ENCODE measurements at places on chromosomes 6 and 20.

GRCh38 chr20:59829054-59829785 is 104.2 kb downstream of the SYCP2 start:
- no peak for DNase-seq

GRCh38 chr20:38291966-38292365 is 12.0 kb upstream of the BPI start:
- no peak for DNase-seq

GRCh38 chr6:5199702-5200101 is 61.0 kb downstream of the LYRM4 start:
- no peak for DNase-seq

DNA sequence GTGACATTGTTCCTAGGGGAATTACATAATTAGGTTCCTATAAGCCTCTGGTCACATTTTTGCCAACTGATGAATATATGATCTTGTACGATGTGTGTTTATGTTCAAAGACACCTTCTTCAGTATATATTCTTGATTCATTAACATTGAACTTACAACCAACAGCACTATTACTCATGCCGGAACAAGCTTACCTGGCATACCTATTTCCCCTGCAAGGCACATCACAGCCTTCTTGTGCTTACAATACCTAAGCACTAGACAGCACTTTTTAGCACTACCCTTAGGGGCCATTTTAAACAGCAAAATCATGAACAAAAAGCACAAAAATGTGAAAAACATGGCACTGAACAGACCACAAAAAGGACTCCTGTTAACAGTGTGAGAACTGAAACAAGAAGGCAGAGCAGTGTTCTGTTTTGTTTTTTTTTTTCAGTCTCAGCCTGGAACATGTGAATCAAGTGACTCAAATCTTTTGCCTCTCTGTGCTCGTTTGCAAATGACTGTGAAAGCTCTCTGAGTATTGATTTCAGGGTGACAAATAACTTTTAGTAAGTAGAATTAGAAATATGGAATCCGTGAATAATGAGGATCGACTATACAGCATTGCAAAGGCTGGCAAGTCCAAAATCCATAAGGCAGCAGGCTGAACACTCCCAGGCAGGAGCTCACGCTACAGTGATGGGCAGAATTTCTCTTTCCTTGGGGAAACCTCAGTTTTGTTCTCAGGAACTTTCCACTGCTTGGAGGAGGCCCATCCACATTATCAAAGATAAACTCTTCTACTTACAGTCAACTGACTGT is 102.3 kb upstream of the TSHZ2 start:
- no peak for DNase-seq

GRCh38 chr6:74942130-74942529 is 263.7 kb downstream of the COL12A1 start:
- peak; percentile 50 for DNase-seq

DNA sequence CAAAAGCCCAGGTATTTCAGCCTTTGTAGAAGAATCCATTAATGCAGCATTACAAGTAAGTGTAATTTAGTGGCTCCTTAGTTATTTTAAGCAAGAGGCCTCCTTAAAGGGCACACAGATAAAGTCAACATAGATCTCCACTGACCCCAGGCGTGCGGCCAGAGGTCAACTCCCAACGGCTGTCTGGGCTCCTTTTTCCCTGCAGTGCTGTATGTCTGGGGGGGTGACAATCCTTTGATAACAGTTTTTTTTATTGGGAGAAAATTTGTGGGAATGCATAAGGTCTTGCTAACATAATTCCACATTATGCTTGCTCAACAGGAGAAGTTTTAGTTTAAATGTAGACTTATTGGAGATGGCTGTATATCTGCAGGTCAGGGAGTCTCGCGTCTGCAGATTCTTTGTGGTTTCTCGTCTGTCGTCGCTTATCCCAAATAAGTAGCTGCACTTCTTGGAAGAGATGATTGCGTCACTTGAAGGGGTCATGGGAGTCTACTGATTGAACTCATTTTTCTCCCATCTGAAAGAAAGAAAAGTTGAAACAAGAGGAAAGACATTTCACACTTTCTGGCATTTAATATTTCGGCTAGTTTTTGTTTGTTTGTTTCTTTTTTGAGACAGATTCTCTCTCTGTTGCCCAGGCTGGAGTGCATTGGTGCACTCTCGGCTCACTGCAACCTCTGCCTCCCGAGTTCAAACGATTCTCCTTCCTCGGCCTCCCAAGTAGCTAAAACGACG is 151.7 kb upstream of the AKAP12 start:
- DNase-seq = no peak

GRCh38 chr20:20447196-20447595 is 79.3 kb downstream of the INSM1 start:
- DNase-seq = no peak

DNA sequence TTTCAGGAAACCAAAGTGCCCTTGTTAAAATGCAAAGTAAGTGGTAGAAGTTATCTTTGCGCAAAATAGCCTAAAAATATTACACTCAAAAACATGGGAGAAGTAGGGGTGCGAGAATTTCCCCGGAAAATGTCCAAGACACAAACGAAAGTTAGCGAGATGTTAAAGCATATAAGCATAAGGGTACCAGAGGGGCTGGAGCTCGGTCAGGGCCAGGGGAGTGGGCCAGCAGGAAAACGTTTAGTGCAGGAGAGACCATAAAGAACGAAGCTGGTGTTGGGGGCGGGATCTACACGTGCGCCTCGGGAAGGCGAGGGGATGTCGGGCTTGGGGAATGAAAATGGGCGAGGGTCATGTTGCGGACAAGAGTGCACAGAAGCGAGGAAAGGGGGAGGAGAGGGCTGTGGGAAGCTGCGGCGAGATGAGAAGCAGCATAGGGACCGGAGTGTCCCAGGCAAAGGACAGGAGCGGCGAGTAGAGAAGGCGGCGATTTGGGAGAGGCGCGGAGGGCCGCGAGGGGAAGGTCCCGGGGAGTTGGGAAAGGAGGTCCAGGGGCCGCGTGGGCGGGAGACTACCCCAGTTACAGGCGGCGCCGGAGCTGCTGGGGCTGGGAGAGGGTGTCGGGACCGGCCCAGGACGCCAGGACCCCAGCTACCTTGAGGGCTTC is 600 bp downstream of the XPO5 start:
- DNase-seq = peak; percentile 54

DNA sequence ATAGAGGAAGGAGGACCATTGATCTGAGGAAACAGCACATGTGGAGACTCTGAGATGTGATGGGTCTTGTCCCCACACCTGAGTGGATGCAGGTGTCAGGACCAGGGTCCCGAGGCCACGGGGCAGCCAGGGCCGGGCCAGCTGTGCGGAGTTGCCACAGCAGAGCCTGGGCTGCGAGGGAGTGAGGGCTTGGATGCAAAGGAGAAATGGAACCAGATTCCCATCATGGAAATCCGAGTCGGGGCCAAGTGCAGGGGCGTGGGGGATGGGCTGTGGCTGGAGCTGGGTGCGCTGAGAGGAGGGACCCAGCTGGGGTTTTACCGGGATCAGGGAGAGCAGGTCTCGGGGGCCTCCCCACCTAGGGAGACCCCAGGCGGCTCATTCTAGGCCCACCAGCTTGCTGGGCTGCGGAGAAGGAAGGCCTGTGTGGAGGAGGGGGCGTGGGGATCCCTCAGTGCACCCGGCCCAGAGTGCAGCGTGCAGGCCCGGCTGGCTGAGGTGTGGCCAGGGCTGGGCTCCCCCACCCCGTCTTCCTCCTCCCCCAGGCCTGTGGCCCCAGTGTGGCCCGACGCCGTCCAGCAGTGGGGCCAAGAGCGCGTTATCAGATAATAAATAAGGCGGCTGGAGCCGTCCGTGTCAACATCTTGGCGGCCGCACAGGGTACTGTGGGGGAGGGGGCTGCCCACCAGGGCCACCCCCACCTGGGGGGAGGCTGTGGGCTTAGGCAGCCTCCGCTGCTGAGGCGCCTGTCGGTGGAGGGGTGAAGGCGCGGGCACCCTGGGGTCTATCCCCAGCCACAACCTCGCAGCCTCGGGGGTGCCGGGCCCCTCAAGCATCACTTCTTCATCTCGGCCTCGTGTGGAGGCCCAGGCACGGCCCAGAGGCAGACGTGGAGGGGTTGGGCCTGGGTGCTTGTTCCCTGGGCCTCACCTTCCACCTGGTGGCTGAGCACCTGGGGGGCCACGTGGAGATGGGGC is 17.2 kb downstream of the GATA5 start:
- DNase-seq = no peak

GRCh38 chr6:43634702-43635303 is 837 bp upstream of the MAD2L1BP start:
- DNase-seq = no peak

DNA sequence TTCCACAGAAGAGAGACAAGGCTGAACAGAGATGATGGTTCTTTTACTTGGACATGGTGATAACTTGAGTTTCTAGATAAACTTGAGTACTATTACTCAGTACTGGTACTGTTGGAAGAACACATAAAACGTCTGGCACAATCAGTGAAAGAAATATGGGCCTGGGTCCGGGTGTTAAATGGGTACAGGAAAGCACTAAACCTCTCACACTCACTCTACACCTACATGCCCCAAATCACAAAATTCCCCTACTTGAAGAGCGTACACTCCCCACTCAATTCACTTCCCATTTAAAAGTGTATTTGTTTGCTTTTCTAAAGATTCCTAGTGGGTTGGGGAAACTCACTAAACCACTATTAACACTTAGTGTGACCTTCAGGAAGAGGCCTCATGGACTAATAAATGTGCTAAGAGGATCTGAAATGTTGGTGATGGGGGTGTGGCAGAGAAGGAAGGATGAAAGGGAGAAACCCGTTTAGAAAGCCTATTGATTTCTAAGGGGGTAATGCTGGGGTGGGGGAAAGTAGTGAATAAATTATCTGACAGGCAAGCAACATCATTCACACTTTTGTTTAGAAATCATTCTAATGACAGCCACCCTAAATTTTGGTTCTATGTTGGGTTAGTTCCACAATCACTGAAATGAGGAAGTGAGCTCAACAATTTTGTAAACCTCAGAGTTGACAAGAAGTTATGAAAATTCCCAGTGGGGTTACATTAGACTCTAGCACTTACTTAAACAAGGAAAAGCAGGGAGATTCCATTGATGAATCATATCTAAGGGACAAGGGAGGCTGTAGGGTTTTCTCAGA is 222.6 kb upstream of the MARCKS start:
- peak; percentile 68 for DNase-seq

DNA sequence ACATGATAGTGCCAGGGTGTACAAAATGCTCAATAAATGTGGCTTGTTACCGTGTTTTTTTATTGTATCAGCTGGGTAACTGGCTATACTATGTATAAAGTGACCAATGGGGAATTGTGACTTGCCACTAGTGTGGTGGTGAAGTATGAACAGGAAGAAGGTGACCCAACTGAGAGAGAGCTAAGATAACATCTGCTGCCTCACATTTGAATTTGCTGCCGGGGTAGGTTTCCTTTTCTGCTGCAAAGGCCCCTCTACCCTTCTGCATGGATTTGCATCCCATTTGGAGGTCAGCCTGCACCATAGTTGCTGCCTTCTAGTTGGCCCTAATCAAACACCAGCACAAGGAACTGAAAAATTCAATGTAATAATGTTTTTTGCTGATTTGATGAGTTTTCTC is 24.1 kb downstream of the IL17A start:
- no peak for DNase-seq

- peak; percentile 70 for DNase-seq
Observed at GRCh38 chr20:61436283-61436666, 184.2 kb downstream of the CDH4 start.

- DNase-seq = no peak
Observed at GRCh38 chr20:4794846-4795245, 73.1 kb downstream of the PRND start.

DNA sequence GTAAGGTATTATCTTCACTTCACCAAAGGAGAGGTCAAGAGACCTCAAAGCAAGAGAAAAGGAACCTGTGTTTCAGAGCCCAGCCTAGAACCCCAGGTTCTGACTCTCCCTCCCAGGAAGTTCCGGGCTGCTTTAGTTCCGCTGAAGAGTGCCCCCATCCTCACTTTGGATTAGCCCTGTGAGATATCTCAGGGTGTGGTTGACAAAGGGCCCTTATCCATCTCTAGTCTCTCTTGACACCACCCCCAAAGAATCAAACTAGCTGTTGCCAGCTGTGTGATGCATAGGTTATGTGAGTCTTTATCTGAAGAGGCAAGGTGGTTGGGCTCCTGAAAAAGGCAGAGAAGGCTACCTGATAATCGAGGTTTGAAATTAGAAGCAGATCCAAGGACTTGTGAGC is 20.6 kb downstream of the BRPF3 start:
- no peak for DNase-seq

DNA sequence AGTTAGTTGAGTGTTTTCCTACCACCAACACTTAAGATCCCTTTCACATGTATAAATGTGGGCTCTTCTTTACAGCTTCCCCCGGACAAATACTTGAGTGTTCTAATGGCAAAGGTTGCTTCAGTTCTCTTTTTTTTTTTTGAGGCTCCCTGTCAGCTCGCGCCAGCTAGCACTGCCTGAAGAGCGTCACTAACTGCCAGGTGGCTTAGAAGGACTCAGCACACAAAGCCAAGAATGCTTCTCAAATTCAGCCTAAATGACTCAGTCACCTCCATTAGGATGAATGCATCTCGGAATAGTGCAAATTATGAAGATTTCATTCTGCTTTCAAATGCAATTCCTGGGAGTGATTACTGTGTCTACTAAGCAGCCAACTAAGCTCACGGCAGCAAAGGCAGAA is 150.7 kb upstream of the BTBD3 start:
- DNase-seq = no peak

GRCh38 chr6:29510746-29511300 is 23.1 kb upstream of the MAS1L start:
- DNase-seq = no peak
